ENCODE measurements at places on chromosomes 4 and X.
A peak's percentile ranks its signal among the peaks of the same experiment; 100 is the strongest.

GRCh38 chr4:141890279-141890678, 253.9 kb downstream of the IL15 start:
- no peak for DNase-seq

- no peak for DNase-seq
Measured at GRCh38 chrX:122517786-122518185, 666.3 kb upstream of the GRIA3 start.

- DNase-seq, result no peak
Measured at GRCh38 chr4:110020139-110020538, 107.5 kb downstream of the EGF start.

DNA sequence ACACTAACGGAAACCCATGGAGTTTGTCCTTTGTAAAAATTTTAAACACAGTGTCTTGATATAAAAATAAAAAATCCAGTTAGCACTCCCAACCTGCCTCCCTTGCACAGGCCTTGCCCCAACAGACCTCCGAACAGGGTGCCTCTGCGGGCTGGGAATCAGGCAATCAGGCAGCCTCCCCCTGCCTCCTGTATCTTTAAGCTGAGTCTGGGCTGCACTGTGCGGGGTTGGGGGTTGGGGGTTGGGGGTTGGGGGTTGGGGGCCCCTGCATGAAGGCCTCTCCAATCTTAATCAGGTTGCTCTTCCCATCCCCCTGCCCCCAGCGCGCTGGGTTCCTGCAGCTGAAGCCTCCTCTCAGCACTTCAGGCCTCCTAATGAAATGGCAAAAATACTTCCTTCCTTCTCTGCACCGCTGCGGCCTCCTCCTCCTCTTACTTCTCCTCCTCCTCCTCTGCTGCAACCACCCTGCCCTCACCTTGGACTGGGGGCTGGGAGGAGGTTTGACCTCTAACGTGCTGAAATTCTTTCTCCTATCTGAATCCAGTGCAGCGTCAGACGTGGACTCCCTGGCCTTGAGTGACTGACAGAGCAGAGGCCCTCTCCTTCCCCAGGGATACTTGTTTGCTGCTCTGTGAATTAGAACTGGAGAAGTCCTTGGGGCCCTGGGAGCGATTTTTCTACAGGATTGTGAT, 26.6 kb downstream of the NLGN3 start:
- DNase-seq, result no peak

- no peak for DNase-seq
Measured at GRCh38 chrX:45400027-45400779, 199.5 kb upstream of the DIPK2B start.

DNA sequence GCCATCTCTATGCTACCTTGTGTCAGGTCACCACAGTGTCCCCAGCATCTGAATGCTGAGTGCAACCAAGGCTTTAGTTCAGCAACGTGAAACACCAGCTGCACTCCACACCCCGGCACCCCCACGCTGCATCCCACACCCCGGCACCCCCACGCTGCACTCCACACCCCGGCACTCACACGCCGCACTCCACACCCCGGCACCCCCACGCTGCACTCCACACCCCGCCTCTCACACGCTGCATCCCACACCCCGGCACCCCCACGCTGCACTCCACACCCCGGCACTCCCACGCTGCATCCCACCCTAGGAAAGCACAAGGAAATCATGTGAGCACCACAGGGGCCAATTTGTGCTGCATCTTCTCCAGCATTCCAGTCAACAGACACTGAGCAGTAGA, 199.8 kb upstream of the FRG1 start:
- DNase-seq, result no peak

DNA sequence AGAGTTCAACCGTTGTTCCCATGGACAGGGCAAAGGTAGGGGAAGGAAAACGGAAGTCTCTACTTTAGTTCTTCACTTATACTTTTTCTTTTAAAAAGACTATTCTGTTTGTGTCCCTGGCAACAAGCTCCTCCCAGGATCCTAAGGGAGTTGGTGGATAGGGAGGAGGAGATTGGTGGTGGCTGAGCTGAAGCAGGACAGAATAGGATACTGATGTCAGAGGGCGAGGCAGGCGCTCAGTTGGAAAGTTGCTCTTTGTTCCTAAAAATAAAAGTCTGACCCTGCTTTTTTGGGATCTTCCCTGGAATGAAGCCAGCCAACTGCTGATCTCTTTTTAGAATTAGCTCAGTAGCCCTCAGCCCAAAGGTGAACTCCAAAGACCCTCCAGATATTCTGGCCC, 104.7 kb downstream of the MGST2 start:
- DNase-seq, result peak; percentile 61

- no peak for DNase-seq
Measured at GRCh38 chrX:109601486-109601885, 23.5 kb downstream of the KCNE5 start.

GRCh38 chr4:120218981-120219380, 152.3 kb upstream of the MAD2L1 start:
- no peak for DNase-seq

DNA sequence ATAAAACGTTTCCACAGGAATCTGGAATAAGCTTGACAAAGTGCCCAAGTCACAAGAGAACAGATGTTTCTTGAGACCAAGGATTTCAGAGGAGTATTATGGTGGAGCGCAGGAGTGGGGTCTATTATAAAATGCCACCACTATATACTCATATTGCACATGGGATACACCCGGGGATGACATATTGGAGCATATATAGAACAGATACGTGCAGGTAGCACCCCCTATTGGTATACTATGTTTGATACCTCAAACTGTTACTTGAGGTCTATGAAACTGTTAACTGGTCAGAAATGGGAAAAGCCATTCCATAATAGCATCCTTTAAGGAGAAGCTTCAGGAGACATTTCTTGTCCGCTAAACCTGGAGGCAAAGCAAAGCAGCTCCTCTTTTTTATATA, 86.0 kb downstream of the PCYT1B start:
- DNase-seq, result no peak
